ENCODE measurements at places on chromosomes 6 and 20.

DNA sequence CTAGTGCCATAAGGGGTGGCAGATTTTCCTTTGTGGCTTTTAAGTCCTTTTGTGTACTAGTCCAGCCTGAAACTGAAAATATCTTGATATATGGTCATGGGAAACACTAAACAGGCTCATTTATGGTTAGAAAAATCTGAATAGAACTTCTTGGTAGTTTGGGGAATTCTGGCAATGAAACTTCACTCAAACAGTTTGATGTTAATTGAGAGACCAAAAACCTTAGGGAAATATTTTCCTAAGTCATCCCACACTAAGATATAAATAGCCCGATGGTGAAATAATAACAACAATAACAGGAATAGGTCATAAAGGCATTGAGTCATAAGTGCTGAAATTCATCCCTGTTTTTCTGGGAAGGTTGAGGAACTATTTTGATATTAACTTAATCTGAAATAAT, 146.2 kb upstream of the SMLR1 start:
- H3K27ac ChIP-seq = no peak overlapping the region
- no peak for DNase-seq
- H3K4me1 ChIP-seq = no peaks in the 10 kb centered on the region
- peaks cover 3% of the 10 kb centered on the region for H3K27me3 ChIP-seq

GRCh38 chr6:170554796-170555137, 598 bp downstream of the TBP start:
- peaks cover 21% of the 10 kb centered on the region for H3K36me3 ChIP-seq
- H3K4me3 ChIP-seq = no peak overlapping the region
- H3K27me3 ChIP-seq = no peaks in the 10 kb centered on the region
- H3K27ac ChIP-seq = no peak overlapping the region
- peaks cover 26% of the 10 kb centered on the region for H3K4me1 ChIP-seq

DNA sequence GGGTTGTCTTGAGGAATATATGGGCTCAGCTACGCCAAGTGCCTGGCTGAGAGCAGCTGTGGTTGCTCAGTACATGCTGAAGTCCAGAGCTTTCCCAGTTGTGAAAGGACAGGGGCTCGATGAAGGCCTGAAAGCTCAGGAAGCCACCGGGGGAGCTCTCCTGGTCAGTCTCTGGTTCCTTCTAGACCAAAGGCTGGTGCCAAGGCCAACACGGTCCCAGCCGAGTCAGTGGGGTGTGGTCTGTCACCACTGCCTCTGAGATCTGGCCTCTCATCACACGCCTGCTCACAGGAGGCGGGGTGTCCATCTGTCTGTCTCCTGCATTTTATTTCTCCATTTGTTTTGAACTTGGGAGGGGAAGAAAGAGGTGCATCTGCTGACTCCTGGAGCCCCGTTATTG, 4.9 kb upstream of the FAM83C start:
- DNase-seq = no peak
- H3K27ac ChIP-seq = no peak overlapping the region
- no peaks in the 10 kb centered on the region for H3K36me3 ChIP-seq
- no peaks in the 10 kb centered on the region for H3K4me1 ChIP-seq
- no peak overlapping the region for H3K4me3 ChIP-seq
- H3K27me3 ChIP-seq = peaks cover 21% of the 10 kb centered on the region

GRCh38 chr6:72218125-72218524, 331.8 kb downstream of the RIMS1 start:
- no peaks in the 10 kb centered on the region for H3K4me1 ChIP-seq
- no peak overlapping the region for H3K27ac ChIP-seq
- no peak overlapping the region for H3K4me3 ChIP-seq
- no peaks in the 10 kb centered on the region for H3K36me3 ChIP-seq
- DNase-seq = no peak

DNA sequence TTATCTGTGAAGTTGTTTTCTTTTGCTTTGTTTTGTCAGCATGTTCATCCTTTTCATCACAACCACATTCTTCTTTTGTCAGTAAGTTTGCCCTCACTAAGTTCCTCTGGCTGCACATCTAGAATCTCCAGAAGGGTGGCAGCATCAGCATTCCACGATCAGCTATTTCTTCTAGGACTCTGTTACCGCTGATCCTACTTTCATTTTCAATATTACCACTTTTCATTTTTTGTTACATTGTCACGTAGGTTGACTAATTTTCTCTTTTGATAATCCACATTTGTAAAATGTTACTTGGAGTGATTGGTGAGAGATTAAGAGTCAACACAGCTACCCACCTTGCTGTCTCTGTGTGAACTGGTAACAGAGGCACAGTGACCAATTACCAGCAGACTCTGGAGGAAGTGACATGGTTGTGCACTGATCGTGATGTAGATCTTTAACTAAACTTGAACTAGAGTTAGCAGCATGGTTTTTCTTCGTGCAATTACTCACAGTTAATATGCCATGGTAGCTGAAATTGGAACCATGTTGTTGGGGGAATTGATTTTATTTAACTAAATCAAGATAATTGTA, 307.9 kb upstream of the SLC35B3 start:
- H3K27me3 ChIP-seq = no peaks in the 10 kb centered on the region
- peak overlapping the region; percentile 48 for H3K27ac ChIP-seq
- H3K4me3 ChIP-seq = peak overlapping the region; percentile 82
- H3K4me1 ChIP-seq = peaks cover 11% of the 10 kb centered on the region
- no peak for DNase-seq
- no peaks in the 10 kb centered on the region for H3K36me3 ChIP-seq

GRCh38 chr6:89792881-89793280, 26.7 kb downstream of the MDN1 start:
- H3K36me3 ChIP-seq = peaks cover 36% of the 10 kb centered on the region
- no peak overlapping the region for H3K27ac ChIP-seq
- peak overlapping the region; percentile 2 for H3K4me3 ChIP-seq
- H3K4me1 ChIP-seq = peaks cover 13% of the 10 kb centered on the region
- DNase-seq = no peak

DNA sequence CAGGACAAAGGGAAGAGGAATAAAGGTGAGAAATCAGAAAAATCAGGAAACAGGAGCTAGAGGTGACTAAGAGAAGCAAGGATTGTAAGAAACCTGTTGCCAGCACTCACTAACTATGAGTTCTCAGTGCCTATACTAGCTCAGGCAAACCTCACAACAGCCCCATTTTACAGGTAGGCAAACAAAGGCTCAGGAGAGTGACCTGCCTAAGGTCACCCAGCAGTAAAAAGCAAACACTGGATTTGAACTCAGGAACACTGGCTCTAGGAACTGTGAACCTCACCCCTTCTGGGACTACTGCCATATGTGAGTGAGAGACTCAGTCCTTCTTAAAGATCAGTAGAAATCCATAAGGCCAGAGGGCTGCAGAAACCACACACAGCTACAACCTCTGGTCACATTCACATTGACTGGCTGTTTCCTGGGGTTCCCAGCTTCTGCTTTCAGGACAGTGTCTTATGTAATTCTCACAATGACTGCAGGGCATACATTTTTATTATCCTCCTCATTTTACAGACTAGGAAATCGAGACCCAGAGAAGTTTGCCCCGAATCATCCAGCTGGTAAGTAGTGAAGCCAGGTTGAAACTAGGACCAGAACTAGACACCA, 80.7 kb upstream of the MAFB start:
- no peak overlapping the region for H3K4me3 ChIP-seq
- peak overlapping the region; percentile 67 for H3K27ac ChIP-seq
- peaks cover 4% of the 10 kb centered on the region for H3K4me1 ChIP-seq
- peaks cover 11% of the 10 kb centered on the region for H3K27me3 ChIP-seq
- H3K36me3 ChIP-seq = peaks cover 2% of the 10 kb centered on the region
- no peak for DNase-seq

DNA sequence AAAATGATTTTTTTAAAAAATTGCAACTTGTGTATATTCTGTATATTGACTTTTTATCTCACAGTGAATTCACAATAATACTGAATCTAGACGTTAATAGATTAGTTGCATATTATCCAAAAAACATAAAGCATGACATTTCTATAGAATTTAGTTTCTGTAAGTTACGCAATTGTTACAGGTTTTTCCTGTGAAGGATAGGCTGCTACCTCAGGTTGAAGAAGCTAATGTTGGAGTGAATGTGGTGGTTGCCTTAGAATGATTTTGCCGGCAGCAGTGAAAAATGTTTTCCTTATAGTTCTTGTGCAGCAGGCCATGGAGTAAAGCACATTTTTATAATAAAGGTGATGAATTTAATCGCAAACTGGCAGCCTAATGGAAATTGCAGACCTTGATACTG, 20.5 kb downstream of the QKI start:
- peaks cover 7% of the 10 kb centered on the region for H3K36me3 ChIP-seq
- peaks cover 37% of the 10 kb centered on the region for H3K4me1 ChIP-seq
- no peak overlapping the region for H3K27ac ChIP-seq
- H3K27me3 ChIP-seq = no peaks in the 10 kb centered on the region

- DNase-seq = no peak
- peaks cover 50% of the 10 kb centered on the region for H3K36me3 ChIP-seq
- H3K4me1 ChIP-seq = peaks cover 3% of the 10 kb centered on the region
- no peak overlapping the region for H3K4me3 ChIP-seq
- no peak overlapping the region for H3K27ac ChIP-seq
These were observed 52.4 kb upstream of the PLN start for GRCh38 chr6:118495485-118496280.

GRCh38 chr6:41228616-41229015, 467 bp downstream of the TREML4 start:
- H3K27ac ChIP-seq = no peak overlapping the region
- H3K4me1 ChIP-seq = peaks cover 9% of the 10 kb centered on the region
- DNase-seq = no peak
- H3K27me3 ChIP-seq = peaks cover 11% of the 10 kb centered on the region
- no peak overlapping the region for H3K4me3 ChIP-seq
- H3K36me3 ChIP-seq = no peaks in the 10 kb centered on the region

DNA sequence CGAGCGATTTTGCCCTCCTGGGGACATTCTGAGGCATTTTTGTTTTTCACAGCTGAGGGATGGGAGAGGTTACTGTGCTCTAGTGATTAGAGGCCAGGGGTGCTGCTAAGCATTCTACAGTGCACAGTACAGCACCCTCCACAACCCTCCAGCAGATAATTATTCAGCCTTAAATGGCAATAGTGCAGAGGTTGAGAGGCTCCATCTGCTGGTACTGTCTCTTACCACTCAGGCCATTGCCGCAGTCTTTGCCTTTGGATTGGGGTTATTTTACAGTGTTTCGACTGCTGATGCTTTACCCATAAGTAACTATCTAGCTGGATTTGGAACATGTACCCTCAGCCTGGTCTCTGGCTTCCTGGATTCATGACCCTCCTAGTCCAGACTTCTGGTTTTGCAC, 705.3 kb downstream of the KIF16B start:
- no peak overlapping the region for H3K27ac ChIP-seq
- no peak for DNase-seq
- no peaks in the 10 kb centered on the region for H3K27me3 ChIP-seq
- peaks cover 2% of the 10 kb centered on the region for H3K4me1 ChIP-seq

DNA sequence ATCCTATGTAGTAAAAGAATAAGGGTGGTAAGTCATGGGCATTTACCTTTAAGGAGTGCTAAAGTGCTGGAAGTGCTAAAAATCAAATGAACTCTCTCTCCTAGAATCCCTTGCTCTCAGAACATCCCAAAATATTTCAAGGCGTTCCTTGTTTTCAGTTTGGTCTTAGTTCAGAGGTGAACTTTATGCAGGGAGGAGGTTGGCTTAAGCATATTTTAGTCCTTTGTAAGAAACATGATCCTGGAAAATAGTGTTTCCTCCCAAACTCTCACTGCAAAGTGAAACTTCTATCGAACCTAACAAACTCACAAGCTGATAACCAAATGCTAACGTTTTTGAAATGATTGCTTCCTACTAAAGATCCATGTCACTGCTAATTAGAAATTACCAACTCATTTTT, 231.4 kb downstream of the FOXC1 start:
- no peaks in the 10 kb centered on the region for H3K27me3 ChIP-seq
- no peak for DNase-seq
- H3K36me3 ChIP-seq = peaks cover 2% of the 10 kb centered on the region
- H3K27ac ChIP-seq = no peak overlapping the region
- H3K4me3 ChIP-seq = no peak overlapping the region

DNA sequence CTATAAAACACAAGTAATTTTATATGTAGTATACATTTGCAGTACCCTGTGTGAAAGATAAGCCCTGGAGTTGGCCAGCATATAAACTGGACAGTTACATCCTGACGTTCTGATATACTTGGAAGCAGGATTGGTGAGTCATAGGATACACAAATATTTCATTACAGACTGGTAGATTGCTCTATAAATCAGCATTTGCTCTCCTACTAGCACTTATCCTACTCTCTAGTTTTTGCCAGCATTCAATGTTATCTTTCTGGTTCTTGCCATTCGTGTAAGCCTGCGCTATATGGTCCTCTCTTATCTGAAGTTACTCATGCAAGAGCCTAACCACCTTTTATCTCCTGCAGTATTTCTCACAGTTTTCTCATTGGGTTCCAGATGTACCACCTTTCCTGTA, 680.2 kb upstream of the MMS22L start:
- no peak overlapping the region for H3K4me3 ChIP-seq
- no peaks in the 10 kb centered on the region for H3K4me1 ChIP-seq
- DNase-seq = no peak

- no peaks in the 10 kb centered on the region for H3K4me1 ChIP-seq
- no peaks in the 10 kb centered on the region for H3K36me3 ChIP-seq
- no peak overlapping the region for H3K27ac ChIP-seq
- DNase-seq = no peak
These were observed 114.3 kb upstream of the JAG1 start for GRCh38 chr20:10788055-10788454.

DNA sequence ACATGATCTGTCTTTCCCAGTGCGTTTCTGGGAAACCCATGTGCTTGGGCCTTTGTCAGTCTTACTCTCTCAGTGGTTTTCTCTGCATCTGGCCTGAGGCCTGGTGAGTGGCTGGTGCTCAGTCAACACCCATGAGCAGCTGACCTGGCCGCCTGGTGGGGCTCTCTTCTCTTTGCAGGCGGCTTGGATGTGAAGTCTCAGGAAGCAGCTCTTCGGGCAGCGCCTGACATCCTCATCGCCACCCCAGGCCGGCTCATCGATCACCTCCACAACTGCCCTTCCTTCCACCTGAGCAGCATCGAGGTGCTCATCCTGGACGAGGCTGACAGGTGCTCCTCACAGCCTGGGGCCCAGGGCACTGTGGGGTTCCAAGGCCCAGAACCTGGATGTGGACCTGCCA, 10.8 kb downstream of the DDX27 start:
- H3K27ac ChIP-seq = peak overlapping the region; percentile 90
- H3K4me1 ChIP-seq = peaks cover 17% of the 10 kb centered on the region
- no peak for DNase-seq
- no peak overlapping the region for H3K4me3 ChIP-seq
- H3K27me3 ChIP-seq = no peaks in the 10 kb centered on the region

DNA sequence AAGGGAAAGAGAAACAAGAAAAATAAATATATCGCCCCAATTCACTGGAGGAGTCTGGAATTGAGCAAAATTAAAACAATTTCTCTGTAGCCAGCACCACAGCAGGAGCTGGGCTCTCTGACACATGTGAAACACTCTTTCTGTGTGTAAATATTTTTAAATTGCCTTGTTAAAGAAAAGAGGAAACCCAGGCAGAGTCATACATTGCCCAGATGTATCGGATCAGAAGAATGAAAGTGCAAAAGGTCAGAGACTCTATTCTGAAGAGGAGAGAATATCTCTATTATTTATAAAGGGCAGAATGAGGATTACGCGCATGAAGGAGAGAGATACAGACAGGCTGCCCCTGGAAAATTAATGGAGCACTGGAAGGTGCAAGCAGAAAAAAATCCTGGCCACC, 127.0 kb upstream of the MAN1A1 start:
- H3K36me3 ChIP-seq = no peaks in the 10 kb centered on the region
- no peaks in the 10 kb centered on the region for H3K27me3 ChIP-seq
- H3K4me1 ChIP-seq = no peaks in the 10 kb centered on the region
- no peak overlapping the region for H3K27ac ChIP-seq
- DNase-seq = no peak

Data from memory B cell (primary cell).